ENCODE measurements at places on chromosomes 3 and 15. TPM values are rescaled to one million over a fixed set of nuclear protein-coding genes. Genes with fewer than 3 reads are reported as not detected.

GRCh38 chr15:71410347-71410746, 295.1 kb downstream of the THSD4 start:
- H3K4me3 ChIP-seq: no peak overlapping the region
- no peaks in the 10 kb centered on the region for H3K4me1 ChIP-seq
- H3K36me3 ChIP-seq: no peaks in the 10 kb centered on the region
- no peak for DNase-seq
- H3K27ac ChIP-seq: no peak overlapping the region

DNA sequence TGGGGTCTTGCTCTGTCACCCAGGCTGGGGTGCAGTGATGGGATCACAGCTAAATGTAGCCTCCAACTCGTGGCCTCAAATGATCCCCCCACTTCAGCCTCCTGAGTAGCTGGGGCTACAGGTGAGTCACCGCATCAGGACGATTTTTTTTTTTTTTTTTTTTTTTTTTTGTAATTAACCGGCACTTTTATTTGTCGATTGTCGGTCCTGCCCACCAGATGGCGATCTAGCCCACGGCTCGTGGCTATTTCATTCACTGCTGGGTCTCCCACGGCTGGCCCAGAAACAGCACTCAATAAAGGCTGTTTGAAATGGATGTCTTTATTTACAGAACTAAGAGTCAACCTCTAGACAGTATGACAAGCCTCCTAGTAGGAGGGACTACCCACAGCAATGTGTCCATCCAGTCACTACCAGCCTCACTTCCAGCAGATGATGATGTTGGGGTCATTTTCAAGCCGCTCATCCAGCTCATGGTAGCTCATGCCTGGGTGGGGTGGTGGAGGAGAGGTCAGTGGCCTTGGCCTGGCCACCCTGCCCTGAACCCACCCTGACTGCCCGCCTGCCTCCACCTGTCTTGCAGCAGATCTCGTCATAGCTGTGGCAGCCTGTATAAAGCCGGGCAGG, 1.8 kb upstream of the ZMYND10 start:
- no peaks in the 10 kb centered on the region for H3K27me3 ChIP-seq
- DNase-seq: peak; percentile 60
- H3K36me3 ChIP-seq: peaks cover 27% of the 10 kb centered on the region
- peaks cover 38% of the 10 kb centered on the region for H3K4me1 ChIP-seq
- peak overlapping the region; percentile 14 for H3K27ac ChIP-seq

The CDHR4 gene
- 0.62 TPM for total RNA-seq

DNA sequence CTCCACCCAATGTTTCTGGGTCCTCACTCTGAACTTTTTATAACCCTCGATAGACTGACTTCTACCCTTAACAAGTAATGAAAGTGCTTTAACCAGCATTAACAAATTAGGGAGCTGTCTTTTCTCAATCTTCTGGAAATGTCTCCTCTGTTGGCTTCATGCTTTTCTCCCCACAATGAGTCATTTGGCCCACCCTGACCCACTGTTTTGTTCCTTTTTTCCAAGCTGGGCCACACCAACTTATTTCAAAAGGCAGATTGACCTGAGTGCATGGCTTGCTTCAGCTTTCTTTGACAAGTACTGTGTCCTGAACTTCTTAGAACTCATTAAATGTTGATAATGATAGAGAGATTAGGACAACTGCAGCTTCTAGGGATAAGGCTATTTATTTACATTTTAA, 199.6 kb upstream of the SEMA6D start:
- H3K4me1 ChIP-seq: no peaks in the 10 kb centered on the region
- no peak overlapping the region for H3K27ac ChIP-seq
- H3K27me3 ChIP-seq: no peaks in the 10 kb centered on the region
- H3K36me3 ChIP-seq: no peaks in the 10 kb centered on the region
- H3K4me3 ChIP-seq: no peak overlapping the region
- no peak for DNase-seq

DNA sequence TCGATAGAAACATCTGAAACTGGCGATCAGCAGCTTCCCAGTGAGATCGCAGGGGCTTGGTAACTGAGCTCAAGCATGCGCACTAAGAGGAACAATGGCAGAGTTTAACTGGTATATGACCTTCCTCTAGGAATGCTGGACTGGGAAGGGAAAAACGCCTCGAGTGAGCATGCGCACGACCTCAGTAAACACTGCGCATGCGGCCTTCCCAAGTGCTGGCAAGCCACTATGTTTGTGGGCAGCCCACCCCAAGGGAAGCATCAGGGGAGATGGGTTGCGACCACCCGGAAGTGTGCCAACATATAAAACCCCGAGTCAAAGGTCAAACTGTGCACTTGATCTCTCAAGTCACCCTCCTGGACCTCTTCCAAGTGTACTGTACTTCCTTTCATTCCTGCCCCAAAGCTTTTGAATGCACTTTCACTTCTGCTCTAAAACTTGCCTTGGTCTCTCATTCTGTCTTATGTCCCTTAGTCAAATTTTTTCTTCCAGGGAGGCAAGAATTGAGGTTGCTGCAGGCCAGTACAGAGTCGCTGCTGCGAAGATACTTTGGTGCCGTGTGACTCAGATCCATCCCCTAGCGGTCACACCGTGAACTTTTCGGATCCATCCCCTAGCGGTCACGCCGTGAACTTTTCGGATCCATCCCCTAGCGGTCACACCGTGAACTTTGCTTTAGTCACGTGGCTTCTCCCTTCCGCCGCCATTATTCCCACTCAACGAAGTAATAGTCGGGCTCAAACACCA, 243.3 kb downstream of the FAM43A start:
- no peak overlapping the region for H3K4me3 ChIP-seq
- H3K27ac ChIP-seq: no peak overlapping the region
- no peaks in the 10 kb centered on the region for H3K4me1 ChIP-seq
- DNase-seq: no peak
- H3K27me3 ChIP-seq: no peaks in the 10 kb centered on the region

The UTS2B gene
- total RNA-seq: not detected

DNA sequence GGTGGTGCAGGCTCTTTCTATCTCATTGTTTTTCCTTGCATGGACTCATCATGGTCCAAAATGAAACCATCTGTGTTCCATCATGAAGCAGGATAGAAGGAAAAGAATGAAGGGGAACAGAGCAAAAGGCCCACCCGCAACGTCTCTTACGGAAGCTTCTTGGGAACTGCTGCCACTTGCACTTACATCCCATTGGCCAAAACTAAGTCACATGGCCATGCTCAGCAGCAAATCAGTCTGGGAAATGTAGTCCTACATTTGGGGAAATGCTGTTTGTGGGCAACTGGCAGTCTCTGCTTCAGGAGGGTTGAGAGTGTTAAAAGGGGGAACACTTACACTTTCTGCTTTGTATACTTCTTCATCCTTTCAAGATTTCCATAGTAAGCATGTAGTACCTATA, 191.6 kb downstream of the SV2B start:
- no peak overlapping the region for H3K4me3 ChIP-seq
- H3K4me1 ChIP-seq: no peaks in the 10 kb centered on the region
- H3K27me3 ChIP-seq: no peaks in the 10 kb centered on the region
- no peak for DNase-seq
- no peaks in the 10 kb centered on the region for H3K36me3 ChIP-seq

The FANCD2 gene
- 18.9 TPM for total RNA-seq

The STIMATE gene
- 33.6 TPM for total RNA-seq

GRCh38 chr3:97970156-97970555, 2.1 kb downstream of the RIOX2 start:
- peaks cover 24% of the 10 kb centered on the region for H3K4me1 ChIP-seq
- no peak overlapping the region for H3K4me3 ChIP-seq
- no peaks in the 10 kb centered on the region for H3K27me3 ChIP-seq
- H3K36me3 ChIP-seq: no peaks in the 10 kb centered on the region
